ENCODE measurements at places on chromosomes 5 and 9. TPM values are rescaled to one million over a fixed set of nuclear protein-coding genes. Genes with fewer than 3 reads are reported as not detected.

Gene MZB1
- 0.25 TPM for polyA plus RNA-seq

Gene HAVCR1
- 4.6 TPM for polyA plus RNA-seq

Gene DMRT3
- polyA plus RNA-seq, result not detected

Gene SARDH
- 11.0 TPM for polyA plus RNA-seq

Gene ZNF483
- 6.8 TPM for polyA plus RNA-seq

Gene PPIC
- not detected for polyA plus RNA-seq

Gene NSA2
- polyA plus RNA-seq, result 97.9 TPM

Gene C9orf153
- not detected for polyA plus RNA-seq

Gene ALDH7A1
- polyA plus RNA-seq, result 9.9 TPM

Gene PCDHB15
- polyA plus RNA-seq, result not detected

Gene TMEM252
- polyA plus RNA-seq, result not detected

Gene PCDHB13
- polyA plus RNA-seq, result not detected

Gene ANKDD1B
- polyA plus RNA-seq, result not detected

Gene UNC5A
- not detected for polyA plus RNA-seq

Gene ATOSB
- 3.4 TPM for polyA plus RNA-seq

Gene NR5A1
- polyA plus RNA-seq, result not detected

- H3K27me3 ChIP-seq, result no peaks in the 10 kb centered on the region
- H3K4me1 ChIP-seq, result no peaks in the 10 kb centered on the region
- H3K36me3 ChIP-seq, result no peaks in the 10 kb centered on the region
- DNase-seq, result no peak
These were observed 1808.8 kb upstream of the ACO1 start for GRCh38 chr9:30575691-30576090.

GRCh38 chr5:113371721-113372196, 63.0 kb downstream of the TSSK1B start:
- DNase-seq, result no peak
- H3K4me1 ChIP-seq, result no peaks in the 10 kb centered on the region
- no peaks in the 10 kb centered on the region for H3K27me3 ChIP-seq
- no peak overlapping the region for H3K4me3 ChIP-seq
- no peaks in the 10 kb centered on the region for H3K36me3 ChIP-seq
- H3K27ac ChIP-seq, result no peak overlapping the region

- H3K4me1 ChIP-seq, result peaks cover 31% of the 10 kb centered on the region
- no peaks in the 10 kb centered on the region for H3K27me3 ChIP-seq
- peak overlapping the region; percentile 68 for H3K27ac ChIP-seq
- no peaks in the 10 kb centered on the region for H3K36me3 ChIP-seq
- DNase-seq, result no peak
- H3K4me3 ChIP-seq, result no peak overlapping the region
These were observed 231.7 kb downstream of the ARHGAP26 start for GRCh38 chr5:143001764-143002351.

DNA sequence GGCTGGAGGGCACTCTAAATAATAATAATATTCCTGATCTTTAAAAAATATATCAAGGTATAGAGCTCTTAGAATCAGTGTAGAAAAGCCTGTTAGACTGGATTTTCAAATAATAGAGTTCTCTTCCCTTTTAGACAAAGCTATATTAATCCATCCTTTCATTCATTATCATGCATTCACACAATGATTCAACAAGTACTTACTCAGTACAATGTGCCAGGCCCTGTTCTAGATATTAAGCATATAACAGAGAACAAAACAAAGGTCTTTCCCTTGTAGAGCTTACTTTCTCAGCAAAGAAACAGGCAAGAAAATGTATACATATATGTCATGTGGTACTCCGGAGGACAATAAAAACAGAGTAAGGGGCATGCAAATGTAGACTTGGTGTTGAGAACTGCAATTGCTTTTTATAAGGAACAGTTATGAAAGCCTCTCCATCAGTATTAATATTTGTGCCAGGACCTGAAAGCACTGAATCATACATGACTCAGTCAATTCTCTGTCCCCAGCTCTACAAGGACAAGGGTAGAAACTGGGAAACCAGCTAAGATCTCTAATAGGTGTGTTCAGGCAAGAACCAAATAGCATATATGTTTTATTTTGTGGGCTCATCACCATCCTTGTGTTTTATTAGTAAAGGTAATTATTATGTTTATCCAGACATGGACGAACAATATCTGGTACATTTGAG, 72.2 kb downstream of the PIP5K1B start:
- no peak overlapping the region for H3K4me3 ChIP-seq
- H3K4me1 ChIP-seq, result peaks cover 21% of the 10 kb centered on the region
- no peak for DNase-seq
- no peaks in the 10 kb centered on the region for H3K27me3 ChIP-seq
- H3K27ac ChIP-seq, result no peak overlapping the region

GRCh38 chr9:33227741-33228140, 12.2 kb upstream of the SPINK4 start:
- no peaks in the 10 kb centered on the region for H3K36me3 ChIP-seq
- no peak overlapping the region for H3K4me3 ChIP-seq
- H3K27ac ChIP-seq, result no peak overlapping the region
- DNase-seq, result no peak
- no peaks in the 10 kb centered on the region for H3K4me1 ChIP-seq

- H3K4me1 ChIP-seq, result no peaks in the 10 kb centered on the region
- H3K4me3 ChIP-seq, result no peak overlapping the region
- H3K36me3 ChIP-seq, result no peaks in the 10 kb centered on the region
- no peak for DNase-seq
- no peaks in the 10 kb centered on the region for H3K27me3 ChIP-seq
- H3K27ac ChIP-seq, result no peak overlapping the region
These were observed 628.2 kb upstream of the KLF4 start for GRCh38 chr9:108117795-108118194.

GRCh38 chr5:53109056-53109442, 508 bp downstream of the MOCS2 start:
- peaks cover 7% of the 10 kb centered on the region for H3K4me1 ChIP-seq
- H3K4me3 ChIP-seq, result peak overlapping the region; percentile 88
- peak overlapping the region; percentile 84 for H3K27ac ChIP-seq
- no peak for DNase-seq

DNA sequence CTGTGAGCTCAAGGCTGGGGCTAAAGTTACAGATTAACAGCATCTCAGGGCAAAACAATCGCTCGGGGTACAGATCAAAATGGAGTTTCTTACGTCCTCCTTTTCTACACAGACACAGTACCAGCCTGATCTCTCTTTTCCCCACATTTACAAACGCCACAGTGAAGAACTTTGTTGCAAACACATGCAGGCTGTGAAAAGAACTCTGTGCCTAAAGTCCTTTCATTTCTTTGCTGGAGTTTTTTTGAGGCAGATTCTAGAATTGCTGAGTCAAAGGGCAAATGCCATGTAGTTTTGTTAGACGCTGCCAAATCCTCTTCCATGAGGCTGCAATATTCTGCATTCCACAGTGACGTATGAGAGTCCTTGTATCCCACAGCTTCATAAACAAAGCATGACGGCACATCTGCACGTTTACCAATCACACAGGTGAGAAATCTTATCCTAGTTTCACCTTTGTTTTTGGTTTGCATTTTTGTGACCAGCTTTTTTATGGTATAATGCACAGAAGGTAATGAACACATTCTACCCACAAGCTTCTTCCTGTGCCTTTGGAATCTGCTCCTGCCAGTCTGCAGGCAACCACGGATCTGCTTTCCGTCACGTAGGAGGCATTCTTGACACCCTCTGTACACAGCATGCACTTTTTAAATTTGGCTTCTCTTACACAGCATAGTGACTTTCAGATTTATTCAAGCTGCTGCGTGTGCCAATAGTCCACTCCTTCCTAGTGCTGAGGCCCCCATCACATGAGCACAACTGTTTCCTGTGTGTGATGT, 44.6 kb upstream of the LPCAT1 start:
- no peak for DNase-seq
- H3K4me1 ChIP-seq, result no peaks in the 10 kb centered on the region
- no peak overlapping the region for H3K4me3 ChIP-seq

GRCh38 chr5:150209099-150209635, 19.3 kb downstream of the SLC6A7 start:
- no peak for DNase-seq

DNA sequence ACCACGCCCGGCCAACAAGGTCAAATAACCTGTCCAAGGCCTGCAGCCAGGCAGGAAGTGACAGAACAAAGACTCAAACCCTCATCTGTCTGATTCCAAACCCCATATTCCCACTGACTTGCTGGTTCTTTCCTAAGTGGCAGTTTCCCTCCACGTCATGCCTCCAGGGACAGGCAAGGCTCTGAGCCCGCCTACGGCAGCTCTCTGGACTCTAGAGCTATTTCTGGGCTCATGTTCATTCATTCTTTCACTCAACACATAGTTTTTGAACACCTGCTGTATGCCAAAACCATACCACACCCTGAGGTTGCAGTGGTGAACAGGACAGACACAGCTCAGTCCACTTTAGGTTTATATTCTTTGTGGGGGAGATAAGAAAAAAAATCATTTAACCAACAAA, 5.2 kb upstream of the FBP1 start:
- no peak overlapping the region for H3K27ac ChIP-seq
- no peaks in the 10 kb centered on the region for H3K4me1 ChIP-seq
- DNase-seq, result no peak
- H3K27me3 ChIP-seq, result no peaks in the 10 kb centered on the region

GRCh38 chr5:157598350-157598936, 22.9 kb upstream of the ADAM19 start:
- H3K27ac ChIP-seq, result no peak overlapping the region
- H3K27me3 ChIP-seq, result no peaks in the 10 kb centered on the region
- peaks cover 38% of the 10 kb centered on the region for H3K4me1 ChIP-seq
- no peak for DNase-seq

DNA sequence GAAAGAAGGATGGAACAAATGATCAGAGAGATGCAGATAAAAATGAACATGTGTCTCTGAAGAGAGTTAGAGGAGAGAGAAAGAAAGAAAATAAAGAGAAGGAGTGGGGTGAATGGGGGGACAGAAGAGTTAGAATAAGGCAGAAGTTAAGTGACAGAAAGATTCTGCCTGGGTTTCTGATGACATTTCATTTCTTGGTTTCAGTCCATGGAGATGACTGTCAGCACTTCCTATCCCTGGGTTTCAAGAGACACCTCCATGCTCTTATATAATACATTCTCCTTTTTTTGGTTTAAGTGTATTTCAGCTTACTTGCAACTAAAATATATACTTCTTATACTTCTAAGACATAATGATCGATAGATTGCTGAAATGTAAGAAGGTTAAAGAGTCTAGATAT, 213.0 kb upstream of the IL12B start:
- H3K27ac ChIP-seq, result no peak overlapping the region
- no peaks in the 10 kb centered on the region for H3K36me3 ChIP-seq
- H3K27me3 ChIP-seq, result no peaks in the 10 kb centered on the region
- H3K4me1 ChIP-seq, result no peaks in the 10 kb centered on the region
- no peak overlapping the region for H3K4me3 ChIP-seq
- DNase-seq, result no peak

- H3K27me3 ChIP-seq, result no peaks in the 10 kb centered on the region
- H3K36me3 ChIP-seq, result no peaks in the 10 kb centered on the region
- H3K27ac ChIP-seq, result no peak overlapping the region
- DNase-seq, result no peak
These were observed 17.6 kb downstream of the PDGFRB start for GRCh38 chr5:150137997-150138396.

GRCh38 chr5:168162464-168162863, 129.0 kb upstream of the WWC1 start:
- H3K4me3 ChIP-seq, result no peak overlapping the region
- no peaks in the 10 kb centered on the region for H3K27me3 ChIP-seq
- no peak overlapping the region for H3K27ac ChIP-seq
- no peaks in the 10 kb centered on the region for H3K36me3 ChIP-seq
- no peaks in the 10 kb centered on the region for H3K4me1 ChIP-seq

DNA sequence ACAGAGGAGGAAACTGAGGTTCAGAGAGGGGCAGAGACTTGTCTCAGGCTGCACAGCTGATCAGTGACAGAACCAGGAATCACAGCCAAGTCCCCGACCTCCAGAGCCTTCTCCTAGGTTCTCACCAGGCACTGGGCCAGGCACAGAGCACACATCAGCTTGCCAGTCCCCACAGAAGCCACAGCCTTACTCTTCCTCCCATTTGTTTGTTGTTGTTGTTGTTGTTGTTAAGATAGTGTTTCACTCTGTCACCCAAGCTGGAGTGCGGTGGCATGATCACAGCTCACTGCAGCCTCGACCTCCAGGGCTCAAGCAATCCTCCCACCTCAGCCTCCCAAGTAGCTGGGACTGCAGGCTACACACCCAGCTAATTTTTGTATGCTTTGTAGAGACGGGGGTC, 41.4 kb downstream of the NAIF1 start:
- peak overlapping the region; percentile 96 for H3K27ac ChIP-seq
- peaks cover 87% of the 10 kb centered on the region for H3K4me1 ChIP-seq
- H3K4me3 ChIP-seq, result peak overlapping the region; percentile 43
- H3K36me3 ChIP-seq, result no peaks in the 10 kb centered on the region

- no peaks in the 10 kb centered on the region for H3K36me3 ChIP-seq
- no peaks in the 10 kb centered on the region for H3K4me1 ChIP-seq
- no peak for DNase-seq
- no peak overlapping the region for H3K4me3 ChIP-seq
- no peak overlapping the region for H3K27ac ChIP-seq
These were observed 687.0 kb upstream of the C9orf72 start for GRCh38 chr9:28260330-28260729.

DNA sequence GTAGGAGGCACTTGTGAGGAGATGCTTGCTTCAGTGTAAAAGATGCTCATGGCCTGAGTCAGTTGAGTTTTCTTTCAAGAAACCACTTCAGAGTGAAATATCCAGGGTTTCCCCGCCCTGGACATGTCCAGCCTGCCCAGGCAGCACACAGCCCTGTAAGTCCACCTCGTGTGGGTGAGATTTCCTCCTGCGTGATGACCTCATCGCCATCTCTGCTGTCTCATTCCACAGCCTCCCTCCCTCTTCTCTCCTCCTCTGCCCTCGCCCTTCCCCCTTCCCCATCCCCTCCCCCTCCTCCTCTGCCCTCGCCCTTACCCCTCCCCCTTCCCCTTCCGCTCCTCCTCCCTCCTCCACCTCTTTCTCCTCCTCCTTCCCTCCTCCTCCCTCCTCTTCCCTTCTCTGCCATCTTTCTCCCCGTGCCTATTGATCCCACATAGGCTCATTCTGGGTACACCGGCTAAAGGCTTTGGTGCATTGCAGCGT, 34.0 kb upstream of the NCS1 start:
- H3K4me1 ChIP-seq, result peaks cover 19% of the 10 kb centered on the region
- H3K27me3 ChIP-seq, result no peaks in the 10 kb centered on the region
- H3K27ac ChIP-seq, result no peak overlapping the region
- H3K4me3 ChIP-seq, result no peak overlapping the region
- no peaks in the 10 kb centered on the region for H3K36me3 ChIP-seq

GRCh38 chr9:132857616-132858342, 20.3 kb downstream of the AK8 start:
- H3K27me3 ChIP-seq, result no peaks in the 10 kb centered on the region
- DNase-seq, result no peak
- no peaks in the 10 kb centered on the region for H3K36me3 ChIP-seq
- H3K4me3 ChIP-seq, result no peak overlapping the region
- H3K27ac ChIP-seq, result no peak overlapping the region

DNA sequence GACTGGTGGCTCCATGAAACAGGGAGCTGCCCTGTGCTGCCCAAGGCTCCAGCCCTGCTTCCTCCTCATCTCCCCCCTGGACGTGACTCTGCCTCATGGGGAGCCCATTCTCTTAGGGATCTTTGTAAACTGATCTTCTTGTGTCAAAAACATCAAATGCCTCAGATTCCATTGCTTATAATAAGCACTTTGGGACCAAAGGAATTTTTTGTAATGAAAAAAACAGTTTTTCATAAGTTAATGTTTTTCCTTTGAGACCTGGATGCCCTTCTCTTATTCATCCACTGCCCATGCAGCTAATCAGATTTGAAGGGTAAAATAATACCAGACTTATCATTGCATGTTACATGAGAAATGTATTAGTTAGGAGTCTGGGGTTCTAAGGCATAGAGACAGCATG, 41.7 kb downstream of the PALM2AKAP2 start:
- H3K4me3 ChIP-seq, result no peak overlapping the region
- no peaks in the 10 kb centered on the region for H3K4me1 ChIP-seq
- DNase-seq, result no peak
- no peaks in the 10 kb centered on the region for H3K36me3 ChIP-seq
